ENCODE measurements at places on chromosomes 2 and 18.
A peak's percentile ranks its signal among the peaks of the same experiment; 100 is the strongest.

GRCh38 chr2:234898534-234899053, 53.2 kb upstream of the SH3BP4 start:
- no peak for DNase-seq

- no peak for DNase-seq
These were observed 136.0 kb downstream of the ZNF804A start for GRCh38 chr2:184734338-184734737.

DNA sequence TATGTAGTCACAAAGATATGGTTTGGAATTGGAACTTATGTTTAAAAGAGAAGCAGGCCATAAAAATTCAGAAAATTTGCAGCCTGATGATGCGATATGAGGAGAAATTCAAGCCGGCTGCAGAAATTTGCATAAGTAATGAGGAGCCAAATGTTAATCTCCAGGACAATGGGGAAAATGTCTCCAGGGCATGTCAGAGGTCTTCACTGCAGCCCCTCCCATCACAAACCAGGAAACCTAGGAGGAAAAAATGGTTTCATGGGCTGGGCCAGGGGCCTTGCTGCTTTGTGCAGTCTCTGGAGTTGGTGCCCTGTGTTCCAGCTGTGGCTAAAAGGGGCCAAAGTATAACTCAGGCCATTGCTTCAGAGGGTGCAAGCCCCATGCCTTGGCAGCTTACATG, 28.4 kb downstream of the TACR1 start:
- DNase-seq: no peak

- no peak for DNase-seq
These were observed 25.4 kb downstream of the PTGR3 start for GRCh38 chr18:75183524-75183923.

DNA sequence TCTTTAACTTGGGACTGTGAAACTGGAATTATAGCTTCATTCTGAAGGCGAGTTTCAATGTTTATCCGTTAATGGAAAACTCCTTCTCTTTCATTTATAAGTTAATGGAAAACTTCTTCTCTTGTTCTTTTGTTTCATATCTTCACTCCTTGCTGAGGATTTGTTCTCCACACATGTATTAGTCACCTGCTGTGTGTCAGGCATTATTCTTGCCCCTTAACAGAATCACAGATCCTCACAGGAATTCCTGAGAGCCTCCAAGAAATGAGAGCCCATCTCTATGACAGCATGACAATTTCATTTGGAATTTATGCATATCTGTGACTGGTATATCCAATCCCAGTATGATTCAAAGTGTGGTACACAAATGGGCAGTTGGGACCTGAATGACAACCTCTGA, 545.8 kb downstream of the BCL11A start:
- DNase-seq: no peak

DNA sequence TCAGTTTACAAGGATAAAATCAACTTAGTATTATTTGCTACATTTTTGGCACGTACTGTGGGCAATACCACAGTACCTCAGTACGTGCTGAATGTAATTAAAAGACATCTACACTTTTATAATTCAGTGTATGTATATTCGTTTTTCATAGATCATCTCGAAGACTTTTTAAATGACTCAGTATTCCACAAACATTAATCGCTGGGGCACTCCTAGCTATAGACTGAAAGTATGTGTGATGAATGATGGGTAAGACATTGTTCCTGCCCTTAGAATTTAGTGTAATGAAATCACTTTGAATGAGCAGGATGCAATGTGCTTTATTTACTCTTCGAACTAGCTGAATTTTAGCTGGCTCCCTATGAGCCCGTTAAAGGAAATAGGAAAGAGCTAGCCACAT, 245.6 kb upstream of the RASGRP3 start:
- no peak for DNase-seq

GRCh38 chr2:167761465-167762136, 485.8 kb downstream of the STK39 start:
- DNase-seq: no peak

DNA sequence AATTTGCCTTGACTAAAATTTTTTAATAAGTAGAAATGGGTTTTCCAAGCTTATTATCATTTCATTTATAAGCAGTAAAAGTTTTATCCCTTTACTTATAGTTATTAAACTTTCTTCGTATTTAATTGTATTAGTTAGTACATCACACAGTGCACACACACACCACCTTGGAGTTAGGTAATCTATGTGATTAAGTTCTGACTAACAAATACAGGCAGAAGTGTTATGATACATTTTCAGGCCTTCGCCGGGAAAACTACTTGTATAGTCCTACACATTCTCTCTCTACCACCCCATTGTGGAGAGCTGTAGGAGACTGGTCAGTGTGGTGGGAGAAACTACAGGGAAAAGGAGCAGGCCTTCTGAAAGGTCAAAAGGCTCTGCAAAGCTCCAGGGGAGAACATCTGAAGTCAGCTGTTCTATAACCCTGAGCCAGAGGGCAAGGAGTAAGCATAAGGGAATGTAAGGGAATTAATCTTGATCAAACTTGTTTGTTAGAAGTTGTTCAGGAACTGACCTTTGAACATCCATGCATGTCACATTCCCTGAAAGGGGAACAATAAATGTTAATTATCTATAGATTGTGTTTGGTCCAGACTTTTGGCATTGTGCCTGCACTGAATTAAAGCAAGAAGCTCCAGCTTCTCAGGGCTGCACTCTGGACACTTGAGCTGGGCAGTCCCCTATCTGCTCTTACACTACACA, 231.7 kb downstream of the FSIP2 start:
- no peak for DNase-seq

DNA sequence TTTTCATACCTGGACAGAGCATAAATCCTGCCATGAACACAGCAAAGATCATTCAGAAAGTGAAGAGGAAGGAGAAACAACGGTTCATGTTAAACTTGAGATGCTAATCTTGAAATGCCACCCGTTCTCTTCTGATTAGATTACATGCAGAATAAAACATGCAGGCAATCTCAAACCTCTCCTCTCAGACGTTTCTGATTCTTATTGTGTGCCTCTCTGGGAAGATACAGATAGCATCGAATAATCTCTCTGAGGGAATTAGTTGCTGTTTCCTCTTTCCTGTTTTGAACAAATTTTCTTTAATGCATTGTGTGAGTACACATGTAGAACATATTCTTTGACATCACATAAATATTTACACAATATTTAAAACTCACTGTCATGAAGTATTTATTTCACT, 313.4 kb downstream of the PRKCE start:
- DNase-seq: no peak

DNA sequence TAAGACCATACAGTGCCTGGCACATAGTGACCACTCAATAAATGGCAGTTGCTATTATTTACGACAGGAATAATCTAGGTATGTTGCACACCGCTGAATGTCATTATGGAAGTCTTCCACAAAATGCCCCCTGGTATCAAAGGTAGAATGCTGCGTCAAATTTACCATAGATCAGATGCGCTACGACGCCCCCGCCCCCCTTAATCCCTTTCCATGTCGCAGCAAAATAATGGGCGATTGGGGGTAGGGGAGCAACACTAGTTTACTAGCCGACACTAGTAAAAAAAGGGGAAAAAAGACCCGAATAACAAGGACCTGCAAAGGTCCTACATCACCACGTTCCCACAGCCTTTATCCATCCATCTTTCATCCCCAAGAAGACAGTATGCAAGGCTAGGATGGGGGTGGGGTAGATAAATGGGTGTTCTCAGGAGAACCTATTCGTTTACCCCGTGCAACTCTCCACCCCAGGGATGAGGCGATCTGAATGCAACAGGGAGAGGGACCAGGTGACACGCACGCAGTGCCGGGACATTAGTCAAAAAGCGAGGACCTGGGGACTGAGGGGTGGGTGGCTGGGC, 455 bp downstream of the PREPL start:
- DNase-seq: no peak

- DNase-seq: no peak
These were observed 33.4 kb upstream of the PPP4R1 start for GRCh38 chr18:9647496-9648323.

- no peak for DNase-seq
These were observed 33.1 kb downstream of the SERTAD2 start for GRCh38 chr2:64620661-64621060.

- DNase-seq: no peak
These were observed 52.7 kb downstream of the NAB1 start for GRCh38 chr2:190701586-190701985.

DNA sequence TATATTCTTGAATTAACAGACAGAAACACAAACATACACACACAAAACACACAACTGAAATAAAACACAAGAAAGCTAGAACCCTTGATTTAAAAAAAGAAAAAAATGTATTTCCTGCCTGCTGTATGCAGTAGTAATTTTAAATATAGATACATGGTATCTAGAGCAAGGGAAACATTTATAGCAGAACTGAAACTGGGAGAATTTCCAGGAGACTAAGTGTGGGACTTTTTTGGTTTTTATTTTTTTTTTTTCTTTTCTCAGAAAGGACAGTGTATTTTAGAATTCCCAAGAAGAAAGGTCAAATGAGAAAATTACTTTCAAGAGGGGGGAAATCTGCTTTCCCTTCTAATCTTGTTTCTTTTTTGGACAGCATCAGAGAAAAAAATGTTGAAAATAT, 558.9 kb upstream of the PKDCC start:
- DNase-seq: no peak

- DNase-seq: no peak
These were observed 4.5 kb downstream of the TEX261 start for GRCh38 chr2:70990216-70990615.

- DNase-seq: no peak
These were observed 86.0 kb downstream of the DCC start for GRCh38 chr18:52426041-52426440.

GRCh38 chr2:136206613-136207012, 88.7 kb upstream of the CXCR4 start:
- no peak for DNase-seq

DNA sequence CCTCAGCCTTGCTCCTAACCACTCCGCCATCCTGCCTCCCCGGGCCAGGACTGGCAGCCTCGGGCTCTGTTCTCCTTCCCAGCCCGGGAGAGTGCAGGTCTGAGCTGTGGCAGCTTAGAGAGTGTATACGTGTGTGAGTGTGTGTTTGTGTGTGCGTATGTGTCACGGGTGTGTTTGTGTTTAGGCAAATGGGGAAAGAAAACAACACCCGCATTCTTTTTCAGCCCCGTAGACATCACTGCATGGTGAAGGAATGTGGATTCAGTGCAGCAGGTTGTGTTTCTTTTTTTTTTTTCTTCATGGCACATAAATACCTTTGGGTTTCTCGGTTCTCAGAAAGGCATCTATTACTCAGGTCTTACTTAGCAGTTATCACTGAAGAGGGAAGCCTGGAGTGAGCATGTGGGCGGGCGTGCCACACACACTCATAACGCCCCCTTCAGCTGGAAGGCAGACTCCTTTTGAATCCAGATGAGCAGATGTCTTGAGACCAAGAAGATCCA, 44.2 kb downstream of the GLI2 start:
- no peak for DNase-seq

DNA sequence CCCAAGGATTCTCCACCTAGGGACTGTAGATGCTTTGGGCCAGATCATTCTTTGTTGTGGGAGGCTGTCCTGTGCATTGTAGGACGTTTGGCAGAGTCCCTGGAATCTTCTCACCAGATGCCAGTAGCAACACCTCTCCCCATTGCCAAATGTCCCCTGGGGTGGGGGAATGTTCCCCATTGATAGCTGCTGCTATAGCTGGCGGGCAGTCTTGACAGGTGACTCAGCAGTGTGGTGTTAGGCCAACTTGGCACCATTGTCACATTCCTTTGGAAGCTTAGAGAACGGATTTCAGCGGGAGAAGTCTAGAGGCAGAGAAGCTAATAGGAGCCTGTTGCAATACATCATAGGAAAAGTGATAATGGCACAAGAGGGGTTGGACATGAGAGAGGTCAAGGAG, 495.7 kb upstream of the SMIM21 start:
- no peak for DNase-seq

- DNase-seq: no peak
These were observed 34.3 kb upstream of the C18orf32 start for GRCh38 chr18:49521216-49521835.

GRCh38 chr18:24559526-24559925, 99.1 kb downstream of the HRH4 start:
- DNase-seq: no peak

DNA sequence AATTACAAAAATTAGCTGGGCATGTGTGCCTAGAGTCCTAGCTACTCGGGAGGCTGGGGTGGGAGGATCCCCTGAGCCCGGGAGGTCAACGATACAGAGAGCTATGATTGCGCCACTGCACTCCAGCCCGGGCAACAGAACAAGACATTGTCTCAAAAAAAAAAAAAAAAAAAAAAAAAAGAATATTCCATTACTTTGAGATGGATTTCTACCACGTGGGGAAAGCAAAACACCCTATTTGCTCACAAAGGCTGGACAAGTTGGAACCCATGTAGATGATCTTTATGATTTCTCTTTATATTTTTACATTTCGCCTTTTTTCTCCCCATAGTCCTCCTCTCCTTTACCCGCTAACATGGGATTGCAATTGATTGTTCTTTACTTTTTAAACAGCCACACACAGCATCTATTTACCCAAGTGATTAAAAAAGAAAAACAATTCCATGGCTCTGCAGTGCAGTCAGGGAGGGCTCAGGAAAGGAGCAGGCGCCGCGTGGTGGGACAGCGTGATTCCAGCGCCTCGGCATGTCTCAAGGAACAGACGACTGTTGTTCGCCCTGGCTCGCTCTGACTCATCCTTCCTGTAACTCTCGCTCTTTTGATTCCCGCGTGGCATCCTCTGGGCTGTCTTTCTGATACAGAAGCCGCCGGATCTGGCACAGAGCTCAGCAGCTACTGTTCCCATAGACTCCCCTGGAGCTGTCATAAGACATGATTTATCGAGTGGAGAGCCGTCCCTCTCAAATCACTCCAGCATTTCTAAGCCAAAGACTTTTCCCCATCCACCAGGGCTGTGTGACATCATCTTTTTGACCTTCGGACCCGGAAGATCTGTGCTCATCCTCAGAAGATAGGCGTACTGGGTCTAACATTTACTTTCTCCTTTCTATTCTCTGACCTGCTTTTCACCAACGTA, 230.4 kb upstream of the AGAP1 start:
- no peak for DNase-seq

DNA sequence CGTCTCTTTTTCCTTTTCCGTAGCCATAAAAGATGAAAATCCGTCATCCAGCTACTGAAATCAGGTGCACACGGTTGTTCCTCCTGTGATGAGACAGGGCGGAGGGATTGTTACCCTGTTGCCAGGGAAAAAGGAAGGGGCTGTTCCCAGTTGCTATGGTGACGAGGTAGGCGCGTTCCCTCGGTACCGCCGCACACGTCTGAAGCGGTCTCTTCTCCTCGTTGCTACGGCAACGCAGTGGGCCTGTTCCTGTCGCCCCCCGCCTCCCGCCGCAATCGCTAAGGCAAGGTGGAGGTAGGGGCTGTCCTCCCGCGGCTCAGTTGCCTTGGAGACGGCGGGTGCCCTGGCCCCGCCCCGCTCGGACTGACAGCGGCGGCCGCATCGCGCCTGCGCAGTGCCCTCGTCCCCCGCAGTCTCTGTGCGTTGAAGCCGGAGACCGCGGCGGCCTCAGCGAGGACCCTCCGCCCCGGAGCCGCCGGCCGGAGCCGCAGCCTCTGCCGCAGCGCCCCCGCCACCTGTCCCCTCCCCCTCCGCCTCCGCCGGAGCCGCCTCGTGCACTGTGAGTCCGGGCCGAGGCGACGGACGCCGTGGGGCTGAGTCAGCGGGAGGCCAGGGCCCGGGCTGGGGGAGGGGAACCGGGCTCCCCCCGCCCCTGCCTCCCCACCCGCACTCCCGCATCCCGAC, at the start of gene MAPRE3:
Gene MAPRE3, plus strand, starts transcription at position 394 of the 684 bp plus-strand sequence. CDS start 51,582 bp downstream, outside the sequence.
- DNase-seq: peak; percentile 97

GRCh38 chr18:55396979-55397378, 191.0 kb downstream of the TCF4 start:
- DNase-seq: no peak

GRCh38 chr2:216522892-216523502, 24.4 kb downstream of the RPL37A start:
- DNase-seq: no peak

GRCh38 chr2:47039489-47039870, 115.6 kb downstream of the STPG4 start:
- DNase-seq: no peak
